Mesenteric fat pad (tissue), 1 donor: ENCODE measurements at places on chromosomes 3 and 15.

DNA sequence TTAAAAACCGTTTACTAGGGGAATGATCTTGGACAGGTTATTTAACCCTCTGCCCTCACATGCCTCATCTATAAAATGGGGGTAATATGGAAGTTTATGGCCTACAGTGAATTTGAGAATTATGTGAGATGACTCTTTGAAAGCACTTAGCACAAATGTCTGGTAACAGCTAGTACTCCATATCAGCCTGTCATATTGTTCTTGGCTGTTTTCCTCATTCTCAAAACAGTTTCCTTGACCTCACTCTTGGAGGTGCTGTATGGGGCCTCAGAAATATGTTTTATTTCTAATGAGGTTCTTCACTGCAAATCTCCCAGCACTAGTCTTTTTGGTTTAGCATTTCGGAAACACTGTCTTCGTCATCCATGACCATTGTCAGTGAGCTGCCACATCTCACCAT lies 398.2 kb downstream of the FEZF2 start:
- DNase-seq, result no peak

DNA sequence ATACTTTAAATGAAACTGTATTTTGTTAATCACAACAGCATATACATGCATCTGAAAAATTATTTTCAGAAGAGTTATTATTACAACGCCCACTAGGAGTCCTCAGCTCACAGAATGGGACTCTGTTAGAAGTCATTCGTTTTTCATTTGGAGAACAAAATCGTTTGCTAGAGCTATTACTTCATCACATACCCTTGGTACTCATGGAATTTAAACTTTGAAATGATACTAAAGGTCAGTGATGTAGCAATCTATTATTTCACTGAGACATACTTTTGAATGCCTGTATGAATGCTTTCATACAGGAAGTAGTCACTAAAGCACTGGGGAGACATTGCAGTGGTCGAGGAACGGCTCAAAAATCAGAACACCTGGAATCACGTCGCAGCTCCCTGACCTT lies 198.1 kb downstream of the MBNL1 start:
- no peak for DNase-seq

DNA sequence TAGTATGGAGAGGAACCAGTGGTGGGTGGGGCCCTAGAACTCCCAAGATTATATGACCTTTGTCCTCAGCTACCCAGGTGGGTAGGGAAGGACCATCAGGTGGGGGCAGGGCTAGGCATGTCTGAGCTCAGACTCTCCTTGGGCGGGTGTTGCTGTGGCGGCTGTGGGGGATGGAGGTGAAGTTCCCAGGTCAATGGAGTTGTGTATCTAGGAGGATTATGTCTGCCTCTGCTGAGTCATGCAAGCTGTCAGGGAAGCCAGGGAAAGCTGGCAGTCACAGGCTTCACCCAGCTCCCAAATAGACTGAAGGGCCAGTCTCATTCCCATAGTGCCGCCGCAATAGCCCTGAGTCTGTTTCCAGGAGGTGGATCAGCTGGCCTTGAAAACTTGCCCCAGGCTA lies 139.7 kb upstream of the CFAP20DC start:
- DNase-seq, result no peak

DNA sequence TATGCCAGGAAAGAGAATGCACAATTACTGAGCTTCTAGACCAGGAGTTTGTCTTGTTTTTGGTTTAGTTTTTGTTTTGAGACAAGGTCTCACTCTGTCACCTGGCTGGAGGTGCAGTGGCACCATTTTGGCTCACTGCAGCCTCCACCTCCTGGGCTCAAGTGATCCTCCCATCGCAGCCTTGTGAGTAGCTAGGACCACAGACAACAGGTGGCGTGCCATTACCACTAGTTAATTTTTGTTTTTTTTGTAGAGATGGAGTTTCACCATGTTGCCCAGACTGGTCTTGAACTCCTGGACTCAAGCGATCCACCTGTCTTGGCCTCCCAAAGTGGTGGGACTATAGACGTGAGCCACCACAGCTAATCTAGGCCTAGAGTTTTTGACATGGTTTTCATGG lies 104.4 kb upstream of the CCDC54 start:
- DNase-seq, result no peak

DNA sequence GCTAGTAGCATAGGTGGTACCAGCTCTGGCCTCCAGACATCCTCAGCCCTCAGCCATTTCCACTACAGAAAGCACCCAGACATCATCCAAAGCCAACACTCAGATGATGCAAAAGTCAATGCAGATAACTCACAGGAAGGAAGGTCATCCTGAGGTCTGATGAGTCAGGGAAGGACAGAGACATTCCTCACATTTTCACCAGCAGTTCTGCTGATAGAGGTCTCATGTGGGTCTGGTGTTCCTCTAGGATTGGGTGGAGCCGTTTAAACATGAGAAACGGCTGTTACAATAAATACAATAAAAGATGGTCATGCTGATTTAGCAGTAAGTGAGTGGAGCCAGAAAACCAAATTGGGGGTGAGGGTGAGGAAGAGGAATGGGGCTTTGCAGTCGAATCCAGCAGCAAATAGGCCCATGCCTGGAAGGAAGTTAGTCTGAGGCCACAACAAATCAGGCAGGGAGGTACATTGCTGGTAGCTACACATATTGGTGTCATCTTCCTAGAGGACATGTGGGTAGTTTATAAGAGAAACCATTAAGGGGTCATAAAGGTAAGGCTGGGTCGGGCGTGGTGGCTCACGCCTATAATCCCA lies 33.3 kb upstream of the FLNB start:
- no peak for DNase-seq

DNA sequence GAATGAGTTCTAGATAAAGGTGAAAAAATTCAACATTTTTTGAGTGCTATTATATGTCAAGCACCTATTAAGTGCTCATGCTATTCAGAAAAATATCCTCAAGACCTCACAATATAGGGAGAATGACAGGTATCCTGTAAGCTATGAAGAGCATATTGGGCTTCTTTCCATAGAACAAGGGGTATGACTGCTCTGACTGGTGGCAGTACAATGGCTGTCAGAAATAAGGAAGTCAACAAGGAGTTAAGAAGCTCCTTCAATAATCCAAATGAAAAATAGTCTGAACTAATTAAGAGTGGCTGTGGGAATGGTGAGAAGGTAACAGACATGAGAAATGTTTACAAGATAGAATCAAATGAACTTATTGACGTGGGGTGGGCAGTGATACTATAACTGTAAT lies 24.7 kb downstream of the NPTN start:
- DNase-seq, result no peak
